ENCODE measurements at places on chromosomes 11 and 22.

- no peak for DNase-seq
These were observed 29.2 kb upstream of the SCN3B start for GRCh38 chr11:123683428-123684170.

DNA sequence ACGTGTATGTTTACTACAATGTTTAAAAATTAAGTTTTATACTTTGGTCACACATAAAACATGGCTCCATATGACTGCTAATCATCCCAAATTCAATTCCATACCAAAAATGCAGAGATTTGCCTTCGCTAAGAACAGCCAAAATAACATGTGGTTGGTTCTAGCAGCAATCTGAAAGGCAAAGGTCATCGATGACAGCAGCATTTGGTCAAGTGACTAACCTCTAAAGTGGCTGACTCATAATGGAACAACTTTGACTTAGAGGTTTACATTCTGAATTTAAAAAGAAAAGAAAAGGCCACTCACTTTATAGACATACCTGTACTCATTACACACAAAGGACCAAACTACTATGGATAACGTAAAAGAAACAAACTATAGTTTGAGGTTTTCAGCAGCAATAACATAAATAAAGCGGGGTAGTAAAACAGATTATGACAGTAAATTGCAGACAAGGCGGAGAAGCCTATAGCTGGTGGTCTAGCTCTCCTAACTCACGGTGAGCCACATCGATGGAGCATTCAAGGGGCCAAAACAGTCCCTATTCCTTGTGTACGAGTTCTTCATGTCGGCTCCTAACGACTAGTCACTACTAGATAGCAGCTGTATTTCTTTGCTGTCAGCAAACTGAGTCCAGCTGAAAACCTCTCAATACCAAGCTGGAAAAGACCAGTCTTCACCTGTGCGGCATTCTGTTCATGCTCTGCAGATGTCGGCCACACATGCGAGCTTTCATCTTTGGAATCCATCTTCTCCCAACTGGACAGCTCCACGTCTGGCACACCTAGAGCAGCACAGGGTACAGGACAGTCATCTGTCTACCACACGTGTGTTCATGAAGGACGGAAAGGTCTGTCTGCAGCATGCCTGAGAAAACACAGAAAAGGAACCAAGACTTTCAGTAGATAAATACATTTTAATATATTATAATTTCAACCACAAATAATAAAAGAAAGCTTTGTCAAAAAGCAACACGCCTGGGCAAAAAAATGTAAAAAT lies 42.1 kb downstream of the PRDM10 start:
- no peak for DNase-seq

DNA sequence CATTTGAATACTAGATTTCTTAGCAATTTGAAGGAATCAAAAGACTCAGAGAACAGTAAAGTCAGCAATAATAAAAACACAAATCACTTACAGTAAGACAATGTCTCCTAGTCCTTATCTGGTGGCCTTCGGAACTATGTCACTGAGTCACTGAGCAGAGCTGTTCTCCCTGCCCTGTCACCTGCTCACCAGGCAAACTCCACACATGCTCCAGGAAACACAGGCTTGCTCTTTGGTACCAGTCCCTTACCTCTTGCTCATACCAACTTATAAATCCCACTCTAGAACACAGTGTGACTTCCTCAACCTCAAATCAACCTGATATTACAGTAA lies 81.1 kb upstream of the CHRM4 start:
- DNase-seq: no peak

GRCh38 chr11:2685051-2685450 lies 14.7 kb downstream of the KCNQ1OT1 start:
- DNase-seq: no peak

DNA sequence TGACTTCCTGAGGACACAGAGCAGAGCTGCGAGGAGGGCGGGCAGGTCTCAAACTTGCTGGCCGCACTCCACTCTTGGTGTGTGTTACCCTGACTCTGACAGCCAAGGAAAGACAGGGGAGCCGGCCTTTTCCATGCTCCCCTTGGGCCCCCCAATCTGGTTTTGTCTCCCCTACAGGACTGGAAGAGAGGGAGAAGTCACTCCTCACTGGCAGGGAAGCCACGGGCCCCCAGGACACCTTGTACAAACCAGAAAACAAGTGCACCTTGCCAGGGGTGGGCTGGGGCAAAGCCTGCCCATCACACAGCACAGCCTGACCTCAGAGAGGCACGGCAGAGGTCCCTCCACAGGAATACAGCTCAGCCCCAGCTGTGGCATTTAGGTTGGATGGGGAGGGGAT lies 20.2 kb downstream of the CBX7 start:
- DNase-seq: no peak

- DNase-seq: no peak
These were observed 419 bp downstream of the ANKRD49 start for GRCh38 chr11:94494126-94494680.

DNA sequence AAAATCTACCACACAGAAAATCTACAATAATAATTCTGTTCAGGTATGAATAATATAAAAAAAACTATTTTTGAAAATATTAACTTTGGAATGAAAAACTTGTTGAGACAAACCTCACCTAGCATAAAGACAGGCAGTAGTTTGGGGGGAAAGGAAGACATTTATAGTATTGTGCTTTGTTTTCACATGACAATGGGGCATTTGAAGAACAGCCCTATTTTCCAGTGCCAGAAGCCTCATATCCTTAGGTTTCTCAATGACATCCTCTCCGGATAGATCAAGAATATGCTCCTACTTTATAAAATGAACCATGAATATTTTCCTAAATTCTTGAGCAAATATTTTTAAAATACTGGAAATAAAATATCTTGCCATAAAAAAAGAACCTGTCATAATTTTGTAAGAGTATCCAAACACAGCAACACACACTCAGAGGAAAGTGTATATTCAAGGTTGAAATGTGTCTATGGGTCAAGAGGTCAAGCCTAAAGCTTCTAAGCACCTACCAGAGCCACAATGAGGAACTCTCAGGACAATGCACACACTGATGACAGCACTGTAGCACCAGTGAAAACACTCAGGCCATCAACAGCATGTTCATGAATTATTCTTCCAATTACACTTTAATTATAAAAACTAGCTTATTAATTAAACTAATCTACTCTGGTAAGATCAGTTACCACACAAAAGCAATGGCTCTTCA lies 68.7 kb downstream of the MRTFA start:
- DNase-seq: no peak

DNA sequence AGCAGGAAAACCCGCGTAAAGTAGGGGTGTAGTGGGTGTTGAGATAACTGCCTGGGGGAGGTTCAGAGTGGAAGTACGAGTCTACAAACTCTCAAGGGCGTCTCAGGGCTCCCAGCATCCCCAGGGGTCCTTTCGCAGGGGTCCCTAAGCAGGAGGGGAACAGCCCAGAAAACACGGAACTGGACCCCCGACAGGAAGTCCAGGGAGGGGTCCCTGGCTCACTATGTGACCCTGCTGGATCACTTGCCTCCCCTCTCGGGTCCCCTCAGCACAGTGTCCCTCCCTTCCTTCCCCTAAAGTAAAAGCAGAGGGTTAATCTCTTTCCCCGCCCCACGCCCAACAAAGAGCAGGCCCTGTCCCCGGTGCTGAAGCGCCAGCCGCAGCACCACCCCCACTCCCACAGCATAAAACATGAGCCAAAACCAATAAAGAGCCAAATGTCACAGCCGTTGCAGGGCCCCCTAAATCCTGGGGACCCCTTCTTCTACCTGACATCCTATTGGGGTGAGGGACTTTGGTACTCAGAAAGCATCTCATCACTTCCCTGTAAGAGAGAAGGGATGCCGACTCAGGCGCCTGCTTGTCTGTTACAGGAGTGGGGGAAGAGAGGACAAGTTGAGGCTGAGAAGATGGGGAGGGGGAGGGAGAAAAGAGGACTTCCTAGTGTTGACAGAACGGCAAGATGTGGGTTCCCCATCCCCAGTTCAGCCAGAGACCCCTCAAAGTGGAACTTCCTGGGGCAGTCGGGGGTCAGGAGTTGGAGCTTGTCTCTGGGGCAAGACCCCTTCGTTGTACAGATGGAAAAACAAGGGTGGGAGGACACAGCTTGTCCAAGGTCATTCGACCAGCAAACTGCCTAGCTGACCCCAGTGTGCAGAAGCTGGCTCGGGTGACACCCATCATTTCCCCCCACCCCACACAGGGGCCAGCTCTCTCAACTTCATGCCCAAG lies 1.4 kb upstream of the NEFH start:
- no peak for DNase-seq

GRCh38 chr11:112748713-112749543 lies 212.3 kb upstream of the NCAM1 start:
- peak; percentile 98 for DNase-seq

GRCh38 chr11:14336507-14337503 lies 22.2 kb downstream of the RRAS2 start:
- DNase-seq: no peak

- no peak for DNase-seq
These were observed 34.9 kb upstream of the TRPC6 start for GRCh38 chr11:101618709-101619108.

GRCh38 chr11:60634126-60634525 lies 65.3 kb upstream of the MS4A8 start:
- no peak for DNase-seq

DNA sequence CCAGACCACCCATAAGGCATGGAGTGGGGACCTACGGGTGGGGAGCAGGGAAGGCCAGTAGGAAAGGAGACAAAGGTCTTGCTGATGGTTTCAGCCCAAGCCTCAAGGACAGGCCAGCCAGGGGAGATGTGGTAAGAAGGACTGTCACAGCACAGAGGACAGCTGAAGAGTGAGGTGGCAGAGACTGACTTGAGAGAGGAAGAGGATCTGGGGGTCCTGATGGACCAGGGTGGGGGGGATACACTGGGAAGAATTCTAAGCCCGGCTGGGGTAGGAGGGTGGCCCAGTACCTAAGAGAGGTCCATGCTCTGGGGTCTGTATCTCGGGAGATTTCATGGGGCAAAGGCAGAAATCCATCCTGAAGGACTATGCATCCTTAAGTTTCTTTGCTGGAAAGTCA lies 66.1 kb upstream of the THY1 start:
- no peak for DNase-seq

DNA sequence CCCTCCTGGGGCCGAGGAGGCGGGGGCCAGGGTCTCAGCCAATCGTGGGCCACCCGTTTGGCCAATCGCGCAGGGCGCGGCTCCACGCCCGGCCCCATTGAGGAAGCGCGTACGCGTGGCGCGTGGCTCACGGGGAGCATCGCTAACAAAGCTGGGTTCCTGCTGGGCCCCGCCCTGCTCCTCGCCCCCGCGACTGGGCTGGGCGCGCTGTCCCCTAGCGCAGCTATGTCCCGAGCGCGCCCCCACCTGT lies 614 bp upstream of the ASCL2 start:
- DNase-seq: no peak

DNA sequence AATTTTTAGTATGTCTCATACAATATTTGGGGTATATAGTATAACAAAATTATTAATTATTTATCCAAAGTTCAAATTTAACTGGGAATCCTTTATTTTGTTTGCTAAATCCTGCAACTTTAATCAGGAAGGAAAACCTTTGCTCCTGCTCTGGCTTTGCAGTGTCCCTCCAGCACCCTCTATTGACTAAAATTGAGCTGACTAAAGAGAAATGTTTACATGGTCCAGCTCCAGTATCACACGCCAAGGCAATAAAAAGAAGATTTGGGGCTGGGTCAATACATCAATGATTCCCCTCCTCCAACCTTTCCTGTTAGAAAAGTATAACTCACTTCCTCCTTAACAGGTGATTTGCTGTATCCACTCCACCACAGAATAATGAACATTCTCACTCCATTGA lies 153.0 kb upstream of the LRRC4C start:
- DNase-seq: no peak

- DNase-seq: no peak
These were observed 353.2 kb downstream of the CADM1 start for GRCh38 chr11:115151010-115151409.

- DNase-seq: peak; percentile 72
These were observed 117.0 kb downstream of the FANCF start for GRCh38 chr11:22508665-22509064.

- DNase-seq: no peak
These were observed 109.3 kb upstream of the SNX19 start for GRCh38 chr11:131025421-131026125.

DNA sequence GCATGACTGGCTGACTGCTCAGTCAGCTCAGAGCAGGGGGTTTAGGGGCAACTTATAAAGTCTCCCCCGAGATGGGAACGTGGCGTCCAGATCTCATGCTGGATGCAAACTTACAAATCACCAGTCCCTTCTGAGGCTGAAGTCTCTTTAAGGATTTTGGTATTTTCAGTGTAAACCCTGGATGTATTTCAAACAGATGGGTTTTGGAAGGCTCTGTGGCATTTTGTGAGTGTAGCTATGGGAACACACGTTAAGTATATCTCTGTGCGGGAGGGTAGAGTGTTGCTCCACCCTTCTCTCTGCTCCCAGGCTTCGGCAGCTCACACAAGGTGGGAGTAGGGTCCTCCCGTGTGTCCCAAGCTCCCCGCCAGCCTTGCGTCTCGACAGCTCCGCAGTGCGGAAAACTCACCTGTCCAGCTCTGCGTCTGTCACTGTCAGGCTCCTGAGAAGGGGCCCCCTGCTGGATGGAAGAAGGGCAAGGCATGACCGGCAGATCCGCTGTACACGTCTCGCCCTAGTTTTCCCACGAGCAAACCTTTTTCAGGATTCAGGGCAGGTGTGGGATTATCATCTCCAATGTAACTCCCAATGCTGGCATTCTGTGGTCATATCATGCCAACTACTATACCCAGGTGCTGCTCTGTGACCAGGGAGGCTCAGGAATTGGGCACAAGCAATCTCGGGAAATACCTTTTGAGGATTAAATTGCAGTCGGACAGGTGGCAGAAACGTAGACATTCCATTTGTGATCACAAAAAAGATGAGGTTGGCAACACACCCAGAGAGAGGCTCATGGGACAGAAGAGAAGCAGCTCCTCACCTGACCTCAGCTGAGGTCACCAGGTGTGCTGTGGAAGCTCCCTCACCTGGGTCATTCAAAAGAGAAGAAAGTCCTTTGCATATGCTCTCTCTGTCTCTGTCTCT lies 313.9 kb upstream of the B3GAT1 start:
- no peak for DNase-seq

- DNase-seq: peak; percentile 59
These were observed 16.2 kb downstream of the BAD start for GRCh38 chr11:64268025-64268892.

DNA sequence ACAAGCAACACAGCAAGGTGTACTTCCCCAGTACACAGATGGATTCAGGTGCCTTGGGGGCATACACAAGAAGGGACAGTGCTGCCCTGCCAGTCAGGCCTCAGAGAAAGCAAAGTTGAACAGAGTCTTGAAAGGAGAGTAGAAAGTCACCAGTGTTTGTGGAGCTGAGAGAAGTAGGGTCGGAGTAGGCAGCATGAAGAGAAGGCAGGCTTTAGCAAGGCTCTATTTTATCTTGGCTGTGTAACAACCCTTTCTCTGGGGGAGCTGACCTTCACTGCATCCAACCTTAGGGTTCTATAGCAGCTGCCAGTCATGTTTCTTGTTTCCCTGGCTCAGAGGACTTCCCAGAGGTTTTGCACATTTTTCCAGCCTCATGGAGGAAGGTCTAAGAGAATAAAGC lies 77.4 kb upstream of the BLID start:
- no peak for DNase-seq
